Activated CD8-positive, alpha-beta memory T cell treated with anti-CD3 and anti-CD28 coated beads for 1 hour (primary cell): ENCODE measurements at places on chromosomes 12 and 14.

DNA sequence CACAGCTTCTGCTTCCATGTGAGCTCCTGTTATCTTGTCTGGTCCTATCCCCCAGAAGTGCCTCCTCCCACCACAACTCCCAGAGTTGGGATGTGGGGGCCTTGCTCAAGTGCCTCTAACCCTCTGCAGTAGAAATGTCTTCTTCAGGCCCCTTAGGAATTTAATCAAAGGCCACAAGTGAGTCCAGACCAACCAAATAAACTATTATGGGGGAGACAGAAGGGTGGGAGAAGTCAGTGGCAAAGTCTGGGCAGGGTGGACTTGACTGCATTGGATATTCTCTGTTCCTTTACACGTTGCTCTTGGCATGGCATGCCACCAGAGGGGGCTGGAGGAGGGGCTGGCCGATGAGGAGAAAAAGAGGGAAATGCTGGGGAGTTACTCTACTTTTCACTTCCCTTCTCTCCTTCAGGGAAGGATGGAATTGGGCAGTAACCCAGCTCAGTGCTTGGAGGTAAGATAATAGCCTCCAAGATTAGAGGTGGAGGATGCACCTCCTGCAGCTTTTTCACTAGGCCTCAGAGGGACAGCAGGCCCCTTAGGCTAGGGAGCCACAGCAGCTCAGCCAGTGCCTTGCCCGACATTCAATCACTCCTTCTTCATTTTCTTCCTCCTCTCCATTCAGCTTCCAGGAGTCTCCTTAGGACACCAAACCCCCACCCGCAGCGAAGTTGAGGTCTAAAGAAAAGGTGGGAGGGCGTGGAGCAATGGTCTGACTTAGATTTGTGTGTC, 1.2 kb upstream of the AP1G2 start:
- DNase-seq: no peak

DNA sequence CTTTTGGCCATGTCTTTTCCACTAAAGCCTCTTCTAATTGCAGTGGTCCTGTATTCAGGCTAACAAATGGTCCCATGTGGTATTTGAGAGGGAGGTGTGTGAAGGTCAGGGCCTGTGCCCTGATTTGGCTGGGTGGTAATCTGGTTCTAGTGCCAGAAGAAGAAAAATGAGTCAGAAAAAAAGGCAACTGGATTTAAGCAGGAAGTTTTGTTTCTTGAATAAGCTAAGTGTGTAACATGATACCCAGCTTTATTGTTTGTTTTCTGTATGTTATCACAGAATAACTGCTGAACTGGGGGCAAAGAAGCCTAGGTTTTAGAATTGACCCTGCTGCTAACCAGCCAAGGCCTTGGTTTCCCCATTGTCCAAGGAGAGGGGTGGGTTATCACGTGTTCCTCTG, 134.0 kb downstream of the ANO6 start:
- no peak for DNase-seq

DNA sequence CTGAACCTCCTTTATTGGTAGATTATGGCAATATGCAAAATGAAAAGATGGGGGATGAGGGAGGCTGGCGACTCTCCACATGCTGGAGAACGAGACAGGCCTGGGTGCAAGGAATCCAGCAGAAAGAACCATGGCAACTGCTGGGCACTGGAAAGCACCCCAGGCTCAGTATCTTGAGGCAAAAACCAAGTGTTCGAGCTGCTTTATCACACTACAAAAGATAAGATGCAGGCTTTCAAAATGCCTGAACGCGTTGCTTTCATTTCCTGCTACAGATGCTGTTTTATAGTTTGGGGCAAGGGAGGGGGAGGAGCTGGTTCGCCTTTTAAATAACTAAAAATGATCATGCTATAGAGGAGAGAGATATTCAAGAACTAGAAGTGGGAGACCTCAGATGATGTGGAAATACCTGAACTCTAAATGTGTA, 38.9 kb downstream of the NIN start:
- no peak for DNase-seq

DNA sequence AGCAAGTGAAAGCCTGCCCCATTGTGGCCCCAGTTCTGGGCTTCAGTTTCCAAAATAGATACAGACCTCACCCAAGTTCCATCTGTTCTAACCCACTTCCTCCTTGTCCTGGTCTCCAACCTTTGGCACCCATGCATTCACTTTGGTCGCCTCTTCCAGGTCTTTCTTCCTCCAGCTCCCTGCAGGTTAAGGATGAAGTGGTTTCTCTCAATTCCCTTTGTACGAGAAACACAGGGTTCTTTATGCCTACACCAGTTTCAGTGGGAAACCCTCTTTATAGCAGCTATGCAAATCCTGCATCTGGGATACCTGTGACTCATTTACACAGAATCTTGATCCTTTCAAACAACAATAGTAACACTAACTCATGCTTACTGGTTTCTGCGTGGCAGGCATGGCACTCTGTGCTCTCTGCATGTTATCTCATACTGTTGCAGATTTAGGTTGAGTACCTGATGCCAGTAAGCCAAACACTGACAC, 110.6 kb upstream of the AMIGO2 start:
- no peak for DNase-seq

- DNase-seq: no peak
Measured at GRCh38 chr12:19166387-19166786, 36.9 kb downstream of the PLEKHA5 start.

GRCh38 chr12:125549836-125550235, 484.6 kb downstream of the AACS start:
- DNase-seq: no peak

GRCh38 chr14:88553886-88554456, 836 bp downstream of the PTPN21 start:
- no peak for DNase-seq

DNA sequence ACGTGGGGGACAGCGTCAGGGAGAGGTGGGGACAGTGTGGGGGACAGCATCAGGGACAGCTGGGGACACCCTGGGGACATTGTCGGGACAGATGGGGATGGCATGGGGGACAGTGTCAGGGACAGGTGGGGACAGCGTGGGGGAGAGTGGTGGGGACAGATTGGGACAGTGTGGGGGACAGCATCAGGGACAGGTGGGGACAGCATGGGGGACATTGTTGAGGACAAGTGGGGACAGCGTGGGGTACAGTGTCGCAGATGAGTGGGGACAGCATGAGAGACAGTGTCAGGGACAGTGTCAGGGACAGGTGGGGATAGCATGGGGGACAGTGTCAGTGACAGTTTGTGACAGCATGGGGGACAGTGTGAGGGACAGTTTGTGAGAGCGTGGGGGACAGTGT, 240.9 kb downstream of the TMEM121 start:
- DNase-seq: no peak

- no peak for DNase-seq
Measured at GRCh38 chr14:42804141-42804540, 1197.5 kb downstream of the LRFN5 start.

DNA sequence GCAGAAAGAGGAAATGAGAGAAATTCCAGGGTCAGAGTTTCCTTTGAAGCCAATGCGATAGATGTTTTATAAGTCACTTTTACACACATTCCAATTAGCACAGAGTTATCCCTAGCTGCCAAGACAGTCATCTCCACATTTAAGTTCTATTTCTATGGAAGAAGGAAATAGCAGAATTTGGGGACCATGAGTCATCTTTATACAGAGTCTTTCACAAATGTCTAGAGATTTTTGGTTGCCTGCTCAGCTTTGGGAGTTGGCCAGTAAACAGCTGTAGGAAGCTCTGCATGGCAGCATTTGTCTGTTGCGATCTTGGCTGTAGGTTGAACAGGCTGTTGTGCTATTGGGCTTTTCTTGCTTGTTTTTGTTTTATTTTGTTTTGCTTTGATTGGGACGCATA, 884.3 kb downstream of the GALC start:
- no peak for DNase-seq
